Activated CD4-positive, alpha-beta T cell treated with anti-CD3 and anti-CD28 coated beads, Interleukin-2, amount 10 ng/mL, durations not matched to agents 7 days and 5 days (primary cell): ENCODE measurements at places on chromosomes 2 and 18.
A peak's percentile ranks its signal among the peaks of the same experiment; 100 is the strongest.

DNA sequence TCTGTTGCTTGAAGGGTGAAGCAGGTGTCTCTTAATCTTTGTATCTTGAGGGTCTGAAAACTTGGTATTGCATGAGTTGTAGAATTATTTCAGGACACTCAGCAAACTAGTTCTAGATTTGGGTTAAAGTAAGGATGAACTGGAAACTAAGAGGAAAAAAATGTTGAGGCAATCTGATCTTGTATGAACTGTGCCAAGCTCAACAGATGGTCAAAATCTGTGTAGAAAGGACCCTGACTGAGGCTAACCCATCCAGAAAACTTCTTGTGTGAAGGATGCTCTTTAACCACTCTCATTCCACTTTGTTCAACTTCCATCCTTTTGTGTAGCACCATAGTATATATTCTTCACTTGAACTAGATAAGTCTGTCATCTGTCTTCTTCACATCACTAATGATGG is 861.7 kb downstream of the SLC4A3 start:
- DNase-seq: no peak

DNA sequence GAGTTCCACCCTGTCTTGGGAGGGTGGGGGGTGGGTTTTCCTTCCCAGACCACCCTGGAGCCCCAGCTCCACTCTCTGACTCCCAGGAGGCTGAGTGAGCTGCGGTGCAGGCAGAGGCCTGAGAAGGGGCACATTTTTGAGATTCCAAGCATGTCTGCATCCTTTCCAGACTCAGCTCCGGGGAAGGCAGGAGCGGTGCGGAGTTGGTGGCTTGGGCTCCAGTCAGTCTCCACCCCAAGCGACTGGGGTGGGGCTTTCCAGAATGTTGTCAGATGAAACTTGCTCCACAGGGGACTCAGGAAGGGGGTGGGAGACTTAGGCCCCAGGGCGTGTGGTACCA is 44.2 kb upstream of the HS6ST1 start:
- DNase-seq: no peak

DNA sequence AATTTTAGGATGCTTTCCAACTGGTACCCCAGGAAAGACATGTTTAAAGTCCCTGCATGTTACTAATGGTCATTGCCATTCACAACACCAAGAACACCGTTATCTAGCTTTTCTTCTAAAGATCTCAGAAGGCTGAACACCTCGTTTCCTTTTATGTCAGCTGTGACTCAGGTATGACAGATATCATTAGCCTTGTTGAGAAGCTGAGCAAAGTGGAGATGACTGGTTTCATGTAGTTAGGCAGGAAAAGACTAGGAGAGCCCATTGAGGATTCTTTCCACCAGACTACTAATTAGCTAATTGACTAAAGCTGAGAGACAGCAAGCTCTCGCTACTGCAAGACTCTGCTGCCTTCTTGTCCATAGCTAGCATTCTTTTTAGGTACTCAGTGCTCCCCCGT is 32.0 kb upstream of the ARL5A start:
- DNase-seq: no peak

- DNase-seq: no peak
Observed at GRCh38 chr2:146584316-146584715, 1260.5 kb upstream of the ACVR2A start.

DNA sequence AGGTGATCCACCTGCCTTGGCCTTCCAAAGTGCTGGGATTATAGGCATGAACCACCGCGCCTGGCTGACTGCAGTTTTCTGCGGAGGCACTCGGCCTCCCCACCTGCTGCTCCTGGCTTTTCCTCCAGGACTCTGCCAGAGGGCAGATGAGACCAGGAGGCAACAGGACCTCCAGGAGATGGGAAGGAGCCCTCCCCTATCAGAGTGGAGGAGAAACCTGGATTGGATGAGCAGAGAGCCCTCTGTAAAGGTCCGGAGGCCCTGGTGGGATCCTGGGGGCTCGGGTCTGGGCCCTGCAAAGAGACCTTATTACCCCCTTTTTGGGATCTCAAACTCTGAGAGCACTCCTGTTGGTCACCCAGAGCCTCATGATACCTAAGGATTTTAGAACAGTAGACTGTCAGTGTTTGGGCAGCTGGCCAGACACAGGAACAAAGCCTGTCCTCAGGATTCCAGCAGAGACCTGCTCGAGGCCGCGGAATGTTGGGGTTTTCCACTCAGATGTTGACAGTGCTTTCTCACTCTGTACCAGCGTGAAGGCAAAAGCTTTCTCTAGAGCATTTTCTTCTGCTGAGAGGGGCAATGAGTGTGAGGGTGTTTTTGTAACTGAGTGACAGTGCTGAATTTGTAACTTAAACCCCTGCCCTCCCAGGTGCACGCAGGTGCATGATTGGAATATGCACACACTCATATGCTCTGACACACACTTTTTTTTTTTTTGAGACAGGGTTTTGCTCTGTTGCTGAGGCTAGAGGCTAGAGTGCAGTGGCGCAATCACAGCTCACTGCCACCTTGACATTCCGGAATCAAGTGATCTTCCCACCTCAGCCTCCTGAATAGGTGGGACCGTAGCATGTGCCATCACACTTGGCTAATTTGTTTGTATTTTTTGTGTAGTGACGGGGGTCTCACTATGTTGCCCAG is 48.4 kb downstream of the NPPC start:
- no peak for DNase-seq

DNA sequence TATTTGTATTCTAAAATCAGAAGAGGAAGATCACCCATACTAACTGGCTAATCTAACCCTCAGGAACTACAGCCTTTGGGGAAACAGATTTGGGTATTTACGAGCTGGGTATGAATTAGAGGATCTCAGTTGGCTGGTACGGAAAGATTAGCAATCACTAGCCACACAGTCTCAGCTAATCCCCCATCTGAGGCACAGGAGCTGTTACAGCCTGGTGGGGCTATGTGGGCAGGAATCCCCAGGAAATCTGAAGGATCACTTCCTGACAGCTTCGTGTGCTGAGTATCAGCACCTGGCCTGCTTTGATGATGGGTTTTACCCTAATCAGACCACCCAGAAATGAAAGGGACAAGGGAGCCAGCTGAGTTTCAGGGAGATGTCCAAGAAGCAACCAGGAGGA is 206.3 kb downstream of the AFF3 start:
- no peak for DNase-seq

DNA sequence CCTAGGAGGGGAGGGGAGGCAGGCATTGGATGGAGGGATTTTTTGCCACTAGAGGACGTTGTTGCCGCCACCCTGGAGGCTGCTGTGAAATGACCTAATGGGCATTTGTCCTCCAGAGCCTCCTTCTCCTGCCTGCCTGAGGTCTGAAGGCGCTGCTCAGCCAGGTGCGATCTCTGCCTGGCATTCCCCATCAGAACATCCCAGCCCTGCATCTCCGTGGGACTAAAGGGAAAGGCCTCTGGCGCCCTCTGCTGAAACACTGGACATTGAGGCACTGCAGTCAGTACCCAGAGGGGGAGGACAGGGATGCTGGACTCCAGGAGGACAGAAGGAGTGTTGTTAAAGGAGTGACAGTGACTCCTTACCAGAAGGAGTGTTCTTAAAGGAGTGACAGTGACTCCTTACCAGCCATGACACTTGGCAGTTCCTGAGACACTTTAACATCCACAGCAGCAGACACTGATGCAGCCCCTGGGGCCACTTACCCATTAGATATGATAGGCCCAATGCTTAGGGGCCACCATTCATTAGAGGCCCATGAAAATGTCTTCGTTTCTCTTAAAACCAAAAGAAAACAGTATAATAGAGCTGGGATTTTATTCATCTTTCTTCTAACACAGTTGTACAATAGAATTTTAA is 17.0 kb downstream of the THNSL2 start:
- peak; percentile 31 for DNase-seq

DNA sequence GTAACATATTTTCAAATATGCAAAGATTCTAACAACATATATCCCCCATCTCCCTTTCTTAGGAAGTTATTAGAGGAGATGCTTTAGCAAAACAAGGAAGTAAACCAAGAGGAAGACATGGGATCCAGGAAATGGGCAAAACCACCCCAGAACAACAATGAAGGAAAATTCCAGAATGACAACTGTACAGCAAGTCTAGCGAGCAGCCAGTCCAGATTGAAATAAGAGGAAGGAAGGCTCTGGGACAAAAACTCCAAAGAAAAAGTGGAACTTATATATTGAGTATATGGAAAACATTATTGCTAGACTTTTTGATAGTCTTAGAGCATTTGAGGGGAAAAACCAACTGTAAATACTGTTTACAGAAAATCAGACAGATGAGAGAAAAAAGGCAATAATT is 2.9 kb upstream of the ARPC2 start:
- DNase-seq: no peak

DNA sequence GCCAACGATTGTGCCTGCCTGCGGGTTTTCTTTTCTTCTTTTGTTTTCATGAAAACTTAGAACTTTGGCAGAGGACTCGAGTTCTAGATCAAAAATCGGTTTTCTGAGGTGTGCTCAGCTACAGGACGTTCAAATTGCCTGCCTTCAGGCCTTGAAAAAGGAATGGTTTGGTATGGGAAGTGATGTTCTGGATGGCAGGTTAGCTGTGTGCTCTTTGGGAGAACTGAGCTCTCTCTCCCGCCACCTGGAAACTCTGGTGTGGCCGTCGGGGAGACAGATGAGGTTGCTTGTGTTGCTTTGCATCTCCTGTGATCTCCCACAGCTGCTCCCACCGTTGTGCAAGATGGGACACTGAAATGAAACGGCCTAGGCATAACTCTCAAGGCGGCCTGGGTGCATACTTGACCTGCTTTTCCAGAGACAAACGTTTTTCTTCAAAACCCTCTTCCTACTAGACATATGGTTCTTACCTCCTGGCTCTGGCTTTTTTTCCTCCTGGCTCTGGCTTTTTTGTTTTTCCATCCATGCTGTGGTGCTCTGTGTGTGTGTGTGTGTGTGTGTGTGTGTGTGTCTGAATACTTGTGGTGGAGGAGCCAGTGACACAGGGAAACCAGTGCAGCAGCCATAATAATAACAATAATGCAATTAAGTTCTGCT is 2.0 kb downstream of the FMNL2 start:
- DNase-seq: no peak

- DNase-seq: no peak
Observed at GRCh38 chr2:141062031-141062430, 1068.8 kb downstream of the LRP1B start.

- DNase-seq: no peak
Observed at GRCh38 chr2:121689356-121689755, 40.1 kb upstream of the CLASP1 start.

GRCh38 chr2:107986278-107987217 is at the start of gene SLC5A7:
TSS of gene SLC5A7 (plus strand) at chr2:107986524. CDS start at chr2:107988156, 1,632 bp downstream.
- DNase-seq: no peak

DNA sequence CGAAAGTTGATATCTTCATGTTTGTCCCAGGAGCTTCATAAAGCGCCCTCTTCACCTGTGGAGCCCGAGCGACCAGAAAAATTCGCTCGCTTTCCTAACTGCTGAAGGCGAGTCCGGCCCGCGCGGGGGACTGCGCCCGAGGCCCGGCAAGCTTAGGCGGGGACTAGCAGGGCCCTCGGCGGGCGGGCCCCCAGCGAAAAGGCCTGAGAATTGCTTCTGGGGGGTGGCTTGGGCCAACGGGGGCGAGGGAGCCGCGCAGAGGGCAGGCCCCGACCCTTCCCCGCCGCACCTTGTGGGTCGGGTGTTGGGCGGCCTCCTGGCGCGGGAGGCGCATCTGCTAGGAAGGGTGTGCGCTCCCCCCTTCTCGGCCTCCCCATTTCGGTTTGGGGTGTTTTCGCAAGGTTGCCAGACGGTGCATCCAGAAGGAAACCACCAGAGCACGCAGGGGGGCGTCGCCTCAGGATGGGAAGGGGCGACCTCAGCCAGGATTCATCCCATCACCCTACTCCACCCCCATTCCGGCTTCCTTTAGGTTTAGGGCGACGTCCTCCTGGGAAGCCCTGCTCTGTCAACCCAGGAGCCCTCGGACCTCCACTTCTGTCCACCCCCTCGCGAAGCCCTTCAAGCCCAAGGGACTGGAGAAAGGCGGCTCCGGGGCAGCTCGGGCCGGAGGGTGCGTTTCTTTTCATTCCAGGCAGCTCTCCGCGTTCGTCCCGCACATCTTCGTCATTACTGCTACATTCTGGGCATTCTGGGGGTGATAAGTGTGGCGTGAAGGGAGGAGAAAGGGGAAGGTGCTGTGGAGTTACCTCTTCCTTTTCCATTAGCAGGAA is 9.1 kb downstream of the SP9 start:
- DNase-seq: no peak

- DNase-seq: no peak
Observed at GRCh38 chr18:63160172-63160995, 159.2 kb downstream of the BCL2 start.

DNA sequence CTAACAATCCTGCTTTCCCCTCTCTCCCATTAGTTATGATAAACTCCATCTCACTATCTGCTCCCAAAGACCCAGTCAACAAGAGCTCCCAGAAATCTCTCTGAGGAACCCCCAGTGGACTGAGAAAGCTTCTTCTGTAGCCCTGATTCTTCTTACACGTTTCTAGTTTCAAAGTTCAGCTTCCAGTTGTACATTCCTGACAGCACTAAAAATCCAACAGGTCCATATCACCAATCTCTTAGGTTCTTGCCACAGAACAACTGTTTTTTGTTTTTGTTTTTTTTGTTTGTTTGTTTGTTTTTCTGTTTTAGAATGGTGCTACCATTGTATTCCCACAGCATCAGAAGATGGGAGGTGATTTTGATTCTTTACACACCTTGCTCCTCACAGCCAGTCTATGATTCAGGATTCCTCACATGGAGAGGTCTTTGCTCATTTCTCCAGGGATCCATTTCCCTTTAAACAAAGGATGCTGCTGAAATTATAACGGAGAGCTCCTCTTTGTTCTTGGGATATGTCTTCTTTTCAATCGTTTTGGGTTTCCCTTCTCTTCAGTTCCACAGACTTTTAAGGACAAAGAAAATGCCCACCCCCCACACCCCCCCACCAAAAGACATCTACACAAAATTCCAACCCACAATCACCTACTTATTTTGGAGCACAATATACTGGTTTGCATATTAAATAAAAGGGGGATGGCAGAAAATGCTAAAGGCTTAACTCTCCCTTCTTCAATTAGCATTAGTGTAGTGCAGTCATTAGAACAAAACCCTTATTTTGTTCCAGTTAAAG is 56.0 kb upstream of the COBLL1 start:
- DNase-seq: no peak

DNA sequence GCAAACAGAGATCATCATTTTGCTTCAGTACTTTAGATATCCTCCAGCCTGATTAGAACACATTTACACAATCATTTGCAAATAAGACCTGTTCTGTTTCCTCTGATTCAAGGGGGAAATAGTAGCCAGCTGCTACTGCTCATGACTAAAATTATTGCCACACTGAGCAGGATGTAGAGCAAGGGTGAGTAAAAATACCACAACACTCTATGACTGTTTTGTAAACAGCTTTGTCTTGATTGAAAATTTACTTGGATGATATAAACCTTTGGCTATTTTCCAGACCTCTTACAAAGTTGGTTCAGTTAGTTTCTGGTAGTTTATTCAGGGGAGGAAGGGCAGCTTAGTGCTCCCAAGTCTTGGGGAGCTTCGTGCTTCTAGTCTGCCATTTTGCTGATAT is 286.4 kb upstream of the CNTNAP5 start:
- no peak for DNase-seq

DNA sequence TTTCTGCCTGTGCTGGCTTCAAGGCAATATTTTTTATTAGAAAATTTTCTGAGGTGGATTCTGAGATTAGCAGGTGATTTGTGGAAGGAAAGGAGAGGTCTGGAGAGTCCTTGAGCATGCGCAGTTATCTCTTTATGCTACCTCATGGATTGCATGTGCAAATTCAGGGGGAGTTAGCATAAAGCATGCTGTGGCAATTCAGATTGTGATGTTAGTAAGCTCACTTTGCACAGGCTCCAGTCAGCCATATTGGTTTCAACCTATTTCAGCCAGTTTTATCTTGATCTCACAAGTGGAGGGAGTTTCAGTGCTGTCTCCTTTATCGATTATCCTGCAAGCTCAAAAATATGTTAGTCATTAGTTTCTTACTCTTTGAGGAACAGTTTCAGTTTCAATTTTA is 2012.3 kb upstream of the PIK3C3 start:
- no peak for DNase-seq
